ENCODE measurements at places on chromosomes 6 and 20.
A peak's percentile ranks its signal among the peaks of the same experiment; 100 is the strongest.

- no peak for DNase-seq
These were observed 123.1 kb downstream of the GRIK2 start for GRCh38 chr6:101516578-101516977.

DNA sequence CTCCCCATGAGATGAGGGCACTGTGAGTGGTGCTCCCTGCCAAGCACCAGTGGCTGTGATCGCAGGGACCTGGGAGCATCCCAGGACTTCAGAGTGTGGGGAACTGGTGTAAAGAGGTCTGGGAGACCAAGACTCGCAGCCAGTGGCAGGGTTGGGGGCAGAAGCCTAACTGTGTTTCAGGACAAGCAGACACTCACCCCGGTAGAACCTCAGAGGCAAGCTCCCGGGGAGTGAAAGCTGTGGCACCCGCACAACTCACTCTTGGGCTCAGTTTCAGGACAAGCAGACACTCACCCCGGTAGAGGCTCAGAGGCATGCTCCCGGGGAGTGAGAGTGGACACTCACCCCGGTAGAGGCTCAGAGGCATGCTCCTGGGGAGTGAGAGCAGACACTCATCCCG, 112.8 kb downstream of the ASXL1 start:
- DNase-seq, result no peak

- DNase-seq, result no peak
These were observed 155.1 kb downstream of the AIG1 start for GRCh38 chr6:143215771-143216170.

- no peak for DNase-seq
These were observed 100.3 kb upstream of the MTHFD1L start for GRCh38 chr6:150765067-150765764.

- DNase-seq, result no peak
These were observed 490 bp downstream of the MMUT start for GRCh38 chr6:49462599-49462926.

DNA sequence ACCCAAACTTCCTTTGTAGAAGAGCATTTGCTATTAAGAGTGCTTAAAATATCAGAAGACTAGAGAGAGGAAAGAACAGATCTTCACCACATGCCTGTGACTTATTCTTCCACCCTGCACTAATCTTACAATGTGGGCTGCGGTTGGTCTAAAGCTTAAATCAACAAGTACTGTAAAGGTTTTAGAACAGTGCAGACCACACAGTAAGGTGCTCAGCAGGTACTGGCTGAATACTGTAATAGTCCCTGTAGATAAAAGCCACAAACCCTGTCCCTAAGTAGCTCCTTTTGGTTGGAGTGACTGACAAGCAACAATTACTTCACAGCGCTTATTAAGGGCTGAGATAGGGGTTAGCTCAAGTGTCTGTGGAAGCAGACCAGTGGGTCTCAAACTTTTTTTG, 972 bp upstream of the PHF3 start:
- DNase-seq, result no peak

DNA sequence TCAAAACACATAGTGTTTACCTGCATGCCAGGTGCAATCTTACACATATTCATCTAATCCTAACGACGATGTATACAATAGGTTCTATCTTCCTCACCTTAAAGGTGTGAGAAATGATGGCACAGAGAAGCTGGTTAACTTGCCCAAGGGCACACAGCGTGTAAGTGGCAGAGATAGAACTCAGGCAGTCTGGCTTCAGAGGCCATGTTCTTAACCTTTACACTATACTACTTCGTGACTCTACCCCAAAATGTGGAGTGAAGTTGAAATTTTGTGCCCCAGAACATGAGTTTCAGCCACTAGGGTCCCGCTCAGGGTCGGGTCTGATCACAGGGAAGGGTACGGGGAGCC, 584 bp downstream of the VPS52 start:
- no peak for DNase-seq

GRCh38 chr6:158290659-158291058, 21.6 kb upstream of the TULP4 start:
- peak; percentile 48 for DNase-seq

GRCh38 chr20:10402938-10403608, 30.9 kb downstream of the MKKS start:
- no peak for DNase-seq

DNA sequence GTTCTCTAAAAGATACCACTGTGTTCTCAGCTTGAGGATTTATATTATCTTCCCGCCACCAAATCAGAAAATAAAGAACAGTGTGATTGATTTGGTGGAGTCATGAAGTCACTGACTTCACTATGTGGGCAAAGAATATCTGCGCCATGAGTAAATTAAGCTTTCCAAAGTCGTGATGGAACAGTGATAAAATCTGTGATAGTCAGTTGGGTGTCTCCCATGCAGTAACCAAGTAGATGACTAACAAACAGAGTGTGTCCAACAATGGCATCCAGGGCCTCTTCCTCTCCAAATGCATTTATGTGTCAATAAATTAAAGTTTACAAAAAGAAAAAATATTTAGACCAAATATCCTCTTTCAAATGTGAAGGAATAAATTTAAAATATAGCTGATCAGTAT, 87.0 kb upstream of the DST start:
- DNase-seq, result no peak

DNA sequence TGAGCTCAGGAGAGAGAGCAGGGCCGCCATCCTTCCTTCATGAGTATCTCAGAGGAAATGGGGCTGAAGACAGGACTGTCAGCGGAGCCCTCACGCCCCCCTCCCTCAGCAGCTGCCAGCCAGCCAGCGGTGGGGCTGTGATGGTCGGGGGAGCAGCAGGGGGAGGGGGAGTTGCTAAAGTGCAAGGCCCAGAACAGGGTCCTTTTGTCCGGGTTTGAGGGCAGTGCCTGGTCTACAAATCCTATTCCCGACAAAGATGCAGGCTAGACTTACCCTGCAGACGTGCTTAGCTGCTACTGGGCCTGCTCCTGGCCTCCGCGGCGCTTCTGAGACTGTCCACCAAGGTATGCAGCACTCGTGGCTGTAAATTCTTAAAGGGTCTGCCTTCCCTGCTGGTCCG, 593.4 kb upstream of the CDH4 start:
- DNase-seq, result no peak

DNA sequence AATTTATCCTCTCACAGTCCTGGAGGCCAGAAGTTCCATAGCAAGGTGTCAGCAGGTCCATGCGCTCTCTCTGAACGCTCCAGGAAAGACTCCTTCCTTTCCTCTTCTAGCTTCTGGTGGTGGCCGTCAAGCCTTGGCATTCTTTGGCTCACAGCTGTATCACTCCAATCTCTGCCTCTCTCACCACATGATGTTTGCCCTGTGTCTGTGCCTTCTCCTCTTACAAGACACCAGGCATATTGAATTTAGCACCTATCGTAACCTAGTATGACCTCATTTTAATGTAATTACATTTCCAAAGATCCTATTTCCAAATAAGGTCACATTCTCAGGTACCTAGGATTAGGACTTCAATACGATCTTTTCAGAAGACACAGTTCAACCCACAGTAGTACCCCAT, 428.5 kb downstream of the CD83 start:
- DNase-seq, result no peak

DNA sequence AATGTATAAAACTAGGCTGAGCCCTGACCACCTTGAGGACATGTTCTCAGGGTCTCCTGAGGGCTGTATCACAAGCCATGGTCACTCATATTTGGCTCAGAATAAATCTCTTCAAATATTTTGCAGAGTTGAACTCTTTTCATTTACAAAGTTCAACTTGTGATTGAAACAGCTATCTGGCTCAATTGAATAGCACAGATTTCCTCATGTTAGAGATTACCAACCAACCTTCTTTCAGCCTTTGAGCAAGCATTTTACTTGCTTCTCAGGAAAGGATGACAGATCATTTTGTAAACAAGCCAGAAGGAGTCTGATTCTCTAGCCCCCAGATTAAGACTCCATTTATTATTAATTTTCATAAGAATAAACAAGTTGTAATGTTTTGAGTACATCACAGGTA, 111.0 kb upstream of the DOK5 start:
- no peak for DNase-seq

DNA sequence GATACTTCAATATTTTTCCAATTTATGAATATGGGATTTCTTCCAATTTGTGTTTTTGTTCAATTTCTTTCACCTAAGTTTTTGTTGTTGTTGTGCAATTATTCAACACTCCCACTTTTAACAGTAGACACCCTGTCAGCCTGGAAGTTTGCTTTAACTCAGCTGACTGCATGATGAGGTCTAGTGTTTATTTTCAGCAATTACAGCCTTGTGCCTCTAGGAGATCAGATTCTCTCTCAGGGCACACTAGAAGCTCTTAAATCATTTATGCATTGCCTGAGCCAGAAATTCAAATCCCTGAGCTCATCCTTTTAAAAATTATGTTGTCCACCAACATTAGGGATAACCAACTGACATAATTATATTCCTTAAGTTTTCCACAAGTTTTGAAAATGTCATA, 85.7 kb downstream of the MRAP2 start:
- no peak for DNase-seq

GRCh38 chr6:25961619-25962148, 918 bp upstream of the TRIM38 start:
- no peak for DNase-seq

- peak; percentile 54 for DNase-seq
These were observed 1.3 kb upstream of the FNDC11 start for GRCh38 chr20:63552481-63553249.

GRCh38 chr20:61970357-61970756, 95.3 kb downstream of the TAF4 start:
- DNase-seq, result no peak

DNA sequence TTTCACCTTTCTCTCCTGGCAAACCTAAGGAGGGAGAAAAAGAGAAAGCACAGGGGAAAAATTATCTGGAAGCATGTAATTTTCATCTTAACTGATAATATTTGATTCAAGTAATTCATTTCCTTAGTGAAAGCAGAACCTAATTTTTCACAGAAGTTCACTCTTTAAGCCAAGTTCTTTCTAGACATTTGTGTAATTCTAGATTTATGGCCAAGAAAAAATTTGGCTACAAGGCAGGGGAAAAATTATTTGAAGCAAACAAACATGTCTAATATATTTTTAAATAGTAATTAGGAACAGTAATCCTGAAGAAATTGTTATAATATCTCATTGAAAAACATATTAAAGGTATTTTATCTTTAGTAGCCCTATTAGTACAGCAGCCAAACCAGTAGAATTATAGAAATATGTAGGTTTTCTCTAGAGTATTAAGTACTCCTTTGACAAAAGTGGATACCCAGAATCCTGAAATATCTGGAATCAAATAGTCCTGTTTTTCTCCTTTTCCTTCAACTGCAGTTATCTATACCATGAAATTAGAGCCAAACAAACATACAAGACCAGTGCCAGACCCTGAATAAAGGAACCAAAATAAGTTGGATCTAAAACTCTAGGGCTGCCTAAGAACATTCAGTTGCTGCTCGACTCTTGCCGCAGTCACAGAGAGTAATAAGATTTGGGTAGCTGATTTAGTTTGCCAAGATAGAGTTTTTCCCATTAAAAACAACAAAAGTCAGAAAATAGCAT, 116.5 kb downstream of the COL12A1 start:
- DNase-seq, result no peak

DNA sequence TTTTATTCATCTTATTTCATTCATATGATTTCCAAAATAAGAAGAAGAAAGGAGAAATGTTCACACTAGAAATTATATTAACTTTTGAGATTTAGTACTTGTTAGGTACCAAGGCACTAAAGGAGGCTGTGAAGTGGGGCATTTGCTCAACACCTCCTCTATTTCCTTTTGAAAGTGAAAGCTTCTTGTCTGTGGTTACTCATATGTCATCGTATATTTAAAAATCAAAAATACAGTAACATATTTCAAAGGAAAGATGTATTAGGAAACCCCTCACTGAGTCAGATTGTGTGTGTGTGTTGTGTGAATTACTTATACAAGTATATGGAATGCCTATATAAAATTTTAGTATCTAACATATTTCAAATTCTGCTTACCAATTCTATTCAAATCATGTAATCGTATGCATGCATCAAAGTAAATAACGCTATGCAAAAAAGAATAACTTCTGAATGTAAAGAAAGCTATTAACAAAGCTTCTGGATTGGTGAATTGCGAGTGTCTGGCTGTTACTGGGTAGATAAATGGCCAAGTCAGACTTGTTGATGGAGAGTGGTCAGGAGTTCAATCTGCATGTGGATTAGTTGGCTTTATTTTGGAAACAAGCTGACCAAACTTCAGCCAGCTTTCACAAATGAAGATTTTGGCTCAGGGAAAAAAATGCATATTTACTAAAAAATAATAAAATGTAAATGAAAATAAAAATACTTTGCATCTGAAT, 70.9 kb downstream of the PACRG start:
- DNase-seq, result no peak

All from activated CD4-positive, alpha-beta T cell treated with anti-CD3 and anti-CD28 coated beads for 4 hours (primary cell).